ENCODE measurements at places on chromosomes 12 and 14. TPM values are rescaled to one million over a fixed set of nuclear protein-coding genes. Genes with fewer than 3 reads are reported as not detected.

Gene ADCY6
- 30.4 TPM for total RNA-seq

Gene PLEKHG7
- total RNA-seq = not detected

GRCh38 chr12:56221232-56221756 lies 428 bp downstream of the RNF41 start:
- DNase-seq = peak; percentile 83

DNA sequence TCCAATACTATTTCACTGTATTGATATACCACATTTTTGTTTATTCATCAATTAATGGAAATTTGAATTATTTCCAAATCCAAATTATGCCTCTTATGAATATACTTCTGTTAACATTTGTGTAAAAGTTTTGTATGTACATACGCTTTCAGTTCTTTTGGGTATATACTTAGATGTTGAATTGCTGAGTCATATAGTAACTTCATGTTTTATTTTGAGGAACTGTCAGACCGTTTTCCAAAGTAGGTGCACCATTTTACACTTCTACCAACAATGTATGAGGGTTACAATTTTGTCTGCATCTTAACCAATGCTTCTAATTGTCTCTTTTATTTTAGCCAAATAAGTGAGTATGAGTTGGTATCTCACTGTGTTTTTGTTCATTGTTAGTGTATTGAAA lies 10.2 kb upstream of the CCER1 start:
- no peak for DNase-seq

- no peak for DNase-seq
These were observed 25.4 kb upstream of the ALDH2 start for GRCh38 chr12:111741235-111741812.

DNA sequence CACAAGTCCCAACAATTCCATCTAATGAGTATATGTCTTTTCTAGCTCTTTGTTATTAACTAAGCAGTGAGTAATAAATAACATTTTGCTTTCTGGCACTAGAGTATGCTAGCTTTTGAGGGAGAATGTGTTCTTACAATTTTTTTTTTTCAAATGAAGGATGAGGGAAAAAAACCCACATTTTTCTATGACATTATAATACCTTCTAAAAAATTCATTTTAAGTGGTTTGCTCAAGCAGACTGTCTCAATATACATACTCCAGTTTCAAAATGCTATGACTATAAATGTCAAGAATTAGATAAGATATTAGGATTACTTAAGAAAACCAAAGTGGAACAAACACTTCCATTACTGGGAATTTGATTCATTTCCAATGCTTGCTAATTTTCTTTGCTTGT lies 394.6 kb downstream of the C12orf75 start:
- no peak for DNase-seq

DNA sequence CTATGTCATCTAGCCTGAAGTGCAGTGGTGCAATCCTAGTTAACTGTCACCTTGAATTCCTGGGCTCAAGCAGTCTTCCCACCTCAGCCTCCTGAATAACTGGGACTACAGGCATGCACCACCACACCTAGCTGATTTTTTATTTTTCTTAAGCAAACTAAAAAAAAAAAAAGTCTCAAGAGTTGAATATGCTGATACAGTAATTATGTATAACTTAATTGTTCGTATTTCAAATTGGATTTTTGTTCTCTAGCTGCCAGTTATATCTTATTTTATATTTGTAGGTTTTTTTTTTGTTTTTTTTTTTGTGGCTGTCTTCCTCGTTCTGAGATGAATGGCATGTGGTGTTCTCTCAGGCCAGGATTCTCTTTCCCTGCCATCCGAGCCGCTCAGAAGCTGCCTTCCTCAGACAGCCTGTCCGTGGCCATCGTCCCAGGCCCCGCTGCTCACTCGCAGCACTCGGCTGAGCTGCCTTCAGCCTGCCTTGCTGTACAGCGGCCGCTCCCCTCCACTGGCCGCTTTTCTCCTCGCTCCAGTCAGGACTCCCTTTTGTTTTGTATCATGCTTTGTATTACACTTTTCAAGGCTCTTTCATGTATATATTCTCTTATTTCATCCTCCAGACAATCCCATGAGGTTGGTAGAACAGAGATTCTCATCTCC lies 53.3 kb downstream of the WDR20 start:
- DNase-seq = no peak

GRCh38 chr12:98821232-98821631 lies 176.1 kb downstream of the APAF1 start:
- no peak for DNase-seq

GRCh38 chr12:69266036-69266635 lies 26.8 kb downstream of the CPSF6 start:
- no peak for DNase-seq

DNA sequence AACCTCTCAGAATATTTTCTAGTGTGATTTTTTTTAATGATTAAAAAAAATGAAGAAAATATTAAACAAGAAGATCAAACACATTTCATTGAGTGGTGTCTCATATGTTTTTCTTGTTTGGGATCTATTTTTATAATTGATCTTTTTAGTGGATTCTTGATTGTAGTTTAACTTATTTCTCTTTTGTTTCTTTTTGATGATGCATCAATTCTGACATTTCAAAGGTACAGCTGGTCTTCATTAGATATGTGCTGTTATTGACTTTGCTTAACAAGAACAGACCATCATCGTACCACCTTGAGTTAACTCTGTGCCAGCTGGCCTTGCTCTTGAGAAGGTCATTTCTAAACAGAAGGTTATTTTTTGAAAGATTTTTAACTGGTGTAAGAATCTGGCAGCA lies 45.8 kb upstream of the FGD4 start:
- DNase-seq = no peak

DNA sequence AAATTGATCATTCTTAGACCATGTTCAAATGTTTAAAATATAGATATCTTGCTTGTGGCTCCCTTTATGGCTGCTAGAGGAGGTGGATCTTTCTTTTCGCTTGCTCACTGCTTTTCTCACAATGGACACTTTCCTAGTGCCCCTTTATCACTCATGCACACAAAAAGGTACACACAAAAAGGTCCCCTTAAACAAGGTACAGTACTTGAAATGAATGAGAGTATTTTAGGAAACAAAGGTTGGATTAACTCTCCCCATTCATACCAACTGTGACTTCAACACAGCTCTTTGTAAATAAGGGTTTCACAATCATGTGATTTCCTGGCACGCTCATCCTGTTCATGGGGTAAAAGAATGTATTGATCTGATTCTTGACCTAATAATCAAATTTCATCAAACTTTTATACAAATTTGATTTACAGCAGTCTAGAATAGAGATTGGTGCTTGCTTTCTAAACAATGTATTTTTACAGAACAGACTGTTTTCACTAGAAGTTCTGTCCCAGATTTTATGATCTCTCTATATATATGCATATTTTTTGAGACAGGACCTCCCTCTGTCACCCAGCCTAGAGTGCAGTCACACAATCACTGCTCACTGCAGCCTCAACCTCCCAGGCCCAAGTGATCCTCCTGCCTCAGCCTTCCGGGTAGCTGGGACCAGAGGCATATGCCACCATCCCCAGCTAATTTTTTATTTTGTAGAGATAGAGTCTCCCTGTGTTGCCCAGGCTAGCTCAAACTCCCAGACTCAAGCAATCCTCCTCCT lies 34.4 kb upstream of the EPS8 start:
- DNase-seq = no peak

All from MG63 (cell line).